ENCODE measurements at places on chromosomes 3 and 15.
A peak's percentile ranks its signal among the peaks of the same experiment; 100 is the strongest.

DNA sequence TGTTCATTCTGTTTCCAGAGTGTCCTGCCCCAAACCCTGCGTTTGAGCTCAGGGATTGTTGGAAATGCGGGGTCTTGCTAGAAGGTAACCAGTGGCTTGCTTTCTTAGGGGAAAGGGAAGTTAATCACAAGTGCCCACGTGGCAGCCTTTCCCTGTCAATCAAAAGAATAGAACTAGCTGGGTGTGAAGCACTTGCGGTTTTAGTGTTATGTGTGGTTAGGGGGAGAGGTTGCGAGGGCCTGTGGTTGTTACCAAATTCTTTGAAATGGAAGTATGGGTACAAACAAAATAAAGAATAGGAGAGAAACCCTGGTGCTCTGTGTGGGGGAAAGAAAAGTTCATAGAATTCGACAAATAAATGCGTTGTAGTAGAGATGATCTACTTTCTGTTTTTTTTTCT is 67.6 kb downstream of the FNDC3B start:
- DNase-seq: no peak

- DNase-seq: no peak
Observed at GRCh38 chr3:113910966-113911365, 36.8 kb upstream of the ZDHHC23 start.

GRCh38 chr3:69433121-69433968 is 47.5 kb upstream of the FRMD4B start:
- no peak for DNase-seq

- no peak for DNase-seq
Observed at GRCh38 chr15:40731034-40731433, 24.0 kb downstream of the RMDN3 start.

GRCh38 chr3:177179281-177180067 is 17.8 kb downstream of the TBL1XR1 start:
- DNase-seq: no peak

- DNase-seq: no peak
Observed at GRCh38 chr3:178263236-178263916, 272.9 kb upstream of the KCNMB2 start.

- no peak for DNase-seq
Observed at GRCh38 chr3:35659768-35660167, 20.4 kb downstream of the ARPP21 start.

- DNase-seq: no peak
Observed at GRCh38 chr3:197454014-197454413, 101.8 kb downstream of the BDH1 start.

GRCh38 chr3:50166620-50167019 is 11.5 kb downstream of the SEMA3F start:
- no peak for DNase-seq

DNA sequence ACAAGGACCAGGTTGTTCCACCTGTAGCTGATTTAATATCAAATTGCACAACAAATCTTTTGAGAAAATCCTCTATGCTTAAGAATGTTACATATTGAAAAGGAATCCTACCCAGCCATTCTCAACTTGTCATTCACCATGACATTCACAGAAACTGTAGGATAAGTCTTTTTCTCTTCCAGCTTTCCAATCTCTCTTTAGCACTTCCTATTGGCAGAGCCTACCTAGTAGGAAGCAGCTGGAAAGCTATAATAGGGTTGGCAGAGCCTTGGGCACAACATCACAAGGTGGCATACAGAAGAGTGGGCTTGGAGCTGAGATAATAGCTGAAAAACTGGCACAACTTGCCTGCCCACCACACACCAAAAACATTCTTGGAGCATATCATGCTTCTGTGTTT is 67.3 kb upstream of the NUDT16 start:
- DNase-seq: no peak

GRCh38 chr3:67418426-67419217 is 235.8 kb downstream of the SUCLG2 start:
- no peak for DNase-seq

- no peak for DNase-seq
Observed at GRCh38 chr15:79918278-79918677, 21.5 kb upstream of the MTHFS start.

- DNase-seq: no peak
Observed at GRCh38 chr3:189513281-189514117, 117.7 kb upstream of the TP63 start.

GRCh38 chr15:74376825-74377581 is 9.6 kb upstream of the CYP11A1 start:
- no peak for DNase-seq

DNA sequence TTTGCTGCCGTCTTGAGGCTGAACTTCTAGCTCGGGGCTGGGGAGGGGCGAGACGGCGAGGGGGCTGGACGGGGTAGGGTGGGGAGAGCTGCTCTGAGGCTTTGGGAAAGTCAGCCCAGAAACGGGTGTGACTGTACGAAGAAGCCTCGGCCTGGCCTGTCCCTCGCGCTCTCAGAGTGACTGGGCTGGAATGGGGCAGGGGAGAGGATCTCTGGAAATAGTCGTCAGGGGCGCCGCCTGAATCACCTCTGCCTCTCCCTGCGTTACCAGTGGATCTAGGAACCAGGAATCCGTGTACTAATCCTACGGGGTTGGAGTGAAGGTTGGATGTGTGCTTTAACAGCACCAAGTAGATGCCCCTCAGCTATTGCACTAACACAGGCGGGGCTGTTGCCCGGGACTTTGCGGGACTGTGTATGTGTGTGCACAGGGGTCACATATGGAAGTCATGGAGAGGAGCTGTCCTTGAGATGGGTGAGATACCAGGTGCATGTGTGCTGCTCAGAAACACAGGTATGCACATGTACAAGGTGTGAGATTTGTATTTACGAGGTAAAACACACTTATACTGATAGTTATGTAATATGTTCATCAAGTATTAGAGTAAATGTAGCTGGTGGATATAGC is 591 bp downstream of the FOXL2NB start:
- no peak for DNase-seq

- peak; percentile 74 for DNase-seq
Observed at GRCh38 chr15:64216730-64217428, 54.1 kb upstream of the PPIB start.

- no peak for DNase-seq
Observed at GRCh38 chr15:58985443-58985842, 2.0 kb upstream of the RNF111 start.

DNA sequence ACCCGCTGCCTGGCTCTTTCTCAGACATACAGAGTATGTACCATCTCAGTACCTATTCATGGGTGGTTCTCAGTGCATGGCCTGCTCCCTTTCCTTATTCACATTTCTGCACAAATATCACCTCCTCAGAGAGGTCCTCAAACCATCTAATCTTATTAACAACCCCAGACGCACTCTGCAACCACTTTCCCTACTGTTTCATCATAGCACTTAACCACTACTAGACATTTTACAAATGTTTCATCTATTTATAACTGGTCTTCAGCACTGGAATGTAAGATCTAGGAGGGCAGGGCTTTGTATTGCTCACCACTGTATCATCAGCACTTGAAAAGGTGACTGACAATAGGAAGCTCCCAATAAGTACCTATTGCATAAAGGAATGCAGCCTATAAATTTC is 45.1 kb downstream of the TNIK start:
- DNase-seq: no peak

- no peak for DNase-seq
Observed at GRCh38 chr15:65724464-65725215, 67.5 kb downstream of the DENND4A start.

GRCh38 chr15:38414357-38414756 is 39.6 kb upstream of the FAM98B start:
- no peak for DNase-seq

DNA sequence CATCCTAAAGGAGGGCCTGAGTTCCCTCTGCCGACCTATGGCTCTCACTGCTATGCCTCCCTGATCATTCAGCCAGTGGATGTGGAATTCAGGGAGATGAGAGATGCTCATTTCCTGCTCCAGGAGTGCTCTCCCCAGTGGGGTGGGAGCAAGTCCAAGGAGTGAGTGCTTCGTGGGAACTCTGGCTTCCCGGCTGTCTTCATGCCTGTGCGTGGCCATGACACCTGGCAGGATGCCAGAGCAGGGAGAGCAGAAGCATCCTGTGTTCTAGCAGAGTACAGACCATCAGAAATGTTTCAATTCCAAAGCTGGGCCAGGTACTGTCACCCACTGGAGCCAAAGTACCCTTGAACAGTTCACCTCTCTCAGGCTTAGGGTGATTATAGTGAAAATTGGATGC is 45.1 kb downstream of the APH1B start:
- DNase-seq: peak; percentile 19

DNA sequence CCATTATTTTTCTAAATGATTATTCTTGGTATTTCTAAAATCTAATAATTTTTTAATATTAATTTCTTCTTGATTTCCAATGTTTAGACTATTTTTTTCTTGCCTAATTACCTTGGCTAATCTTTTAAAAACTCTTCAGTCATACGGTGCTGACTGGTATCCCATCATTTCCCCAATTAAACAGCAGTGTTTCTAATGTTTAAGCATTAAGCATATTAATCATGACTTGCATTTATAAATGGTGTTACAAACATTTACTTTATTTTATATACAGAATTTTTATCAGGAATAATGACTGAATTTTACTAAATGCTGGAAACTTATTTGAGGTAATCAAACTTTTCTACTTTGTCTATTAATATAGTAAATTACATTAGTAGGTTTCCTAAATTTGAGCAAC is 199.3 kb downstream of the ADAMTSL3 start:
- no peak for DNase-seq

GRCh38 chr15:74137537-74137894 is 7.1 kb downstream of the ISLR2 start:
- no peak for DNase-seq

DNA sequence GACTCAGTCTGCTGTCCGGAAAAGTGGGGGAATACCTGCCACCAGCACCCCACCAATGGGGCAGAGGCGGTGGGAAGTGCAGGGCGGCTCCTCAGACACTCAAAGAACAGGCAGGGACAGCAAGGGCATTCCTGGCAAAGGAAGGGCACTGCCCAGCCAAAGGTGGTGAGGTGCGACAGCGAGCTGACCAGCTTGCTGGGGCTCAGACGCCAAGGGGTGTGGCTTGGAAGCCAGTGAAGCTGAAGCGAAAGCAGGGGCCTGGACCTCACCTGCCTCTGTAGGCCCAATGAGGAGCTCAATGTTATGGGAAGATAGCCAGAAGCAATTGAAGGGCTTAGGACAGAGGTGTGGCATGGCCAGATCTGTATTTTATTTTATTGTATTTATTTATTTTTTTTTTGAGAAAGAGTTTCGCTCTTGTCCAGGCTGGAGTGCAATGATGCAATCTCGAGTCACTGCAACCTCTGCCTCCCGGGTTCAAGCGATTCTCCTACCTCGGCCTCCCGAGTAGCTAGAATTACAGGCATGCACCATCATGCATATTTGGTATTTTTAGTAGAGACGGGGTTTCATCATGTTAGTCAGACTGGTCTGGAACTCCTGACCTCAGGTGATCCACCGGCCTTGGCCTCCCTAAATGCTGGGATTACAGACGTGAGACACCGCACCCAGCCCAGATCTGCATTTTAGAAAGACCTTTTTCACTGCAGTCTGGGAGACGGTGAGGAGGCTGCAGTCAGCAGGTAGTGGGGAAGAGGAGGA is 4.4 kb upstream of the LMAN1L start:
- DNase-seq: no peak

DNA sequence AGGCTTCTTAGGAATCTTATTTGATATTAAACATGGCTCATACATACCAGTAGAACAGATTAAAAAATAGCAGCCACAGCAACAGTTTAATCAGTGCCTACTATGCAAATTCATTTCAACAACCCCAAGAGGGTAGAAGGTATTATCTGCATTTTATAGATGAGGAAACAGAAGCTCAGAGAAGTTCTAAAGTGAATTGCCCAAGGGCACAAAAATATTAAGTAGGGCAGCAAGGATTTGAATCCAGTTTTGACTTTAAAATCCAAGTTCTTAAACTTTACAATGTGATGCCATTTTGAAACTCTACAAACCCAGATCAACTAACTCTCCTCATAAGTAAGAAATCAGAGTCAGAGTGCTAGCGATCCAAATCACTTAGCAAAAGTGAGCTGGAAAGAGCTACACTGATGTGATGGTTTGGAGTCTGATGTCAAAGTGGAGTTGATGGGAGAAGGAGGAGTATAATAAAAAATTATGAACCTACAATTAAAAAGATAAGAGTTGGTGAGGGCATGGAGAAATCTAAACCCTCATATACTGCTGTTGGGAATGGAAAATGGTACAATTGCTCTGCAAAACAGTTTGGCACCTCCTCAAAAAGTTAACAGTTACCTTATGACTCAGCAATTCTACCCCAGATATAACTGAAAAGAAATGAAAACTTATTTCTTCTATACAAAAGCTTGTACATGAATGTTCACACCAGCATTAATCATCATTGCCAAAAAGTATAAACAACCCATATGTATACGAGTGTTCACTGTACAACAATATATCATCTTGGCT is 51.0 kb upstream of the PLXND1 start:
- peak; percentile 42 for DNase-seq

DNA sequence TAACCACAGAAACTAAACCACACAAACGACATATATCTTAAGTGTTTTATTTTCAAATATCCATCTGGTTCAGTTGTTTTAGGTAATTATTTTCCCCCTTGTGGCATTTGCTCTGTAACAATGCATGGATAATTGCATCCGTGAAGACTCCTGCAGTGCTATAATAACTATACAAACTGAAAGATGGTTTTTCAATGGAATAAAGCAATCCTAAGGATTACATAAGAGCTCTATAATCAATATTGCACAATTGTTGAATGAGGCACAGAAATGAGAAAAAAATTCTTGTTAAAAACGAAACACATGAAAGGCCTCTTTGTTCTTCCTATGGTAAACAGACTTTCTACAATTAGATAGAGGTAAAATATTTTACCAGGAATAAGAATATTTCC is 446.0 kb upstream of the EPHA3 start:
- DNase-seq: no peak

GRCh38 chr3:89740881-89741177 is 633.4 kb downstream of the EPHA3 start:
- no peak for DNase-seq

- DNase-seq: no peak
Observed at GRCh38 chr3:164641071-164641470, 437.2 kb downstream of the SI start.

DNA sequence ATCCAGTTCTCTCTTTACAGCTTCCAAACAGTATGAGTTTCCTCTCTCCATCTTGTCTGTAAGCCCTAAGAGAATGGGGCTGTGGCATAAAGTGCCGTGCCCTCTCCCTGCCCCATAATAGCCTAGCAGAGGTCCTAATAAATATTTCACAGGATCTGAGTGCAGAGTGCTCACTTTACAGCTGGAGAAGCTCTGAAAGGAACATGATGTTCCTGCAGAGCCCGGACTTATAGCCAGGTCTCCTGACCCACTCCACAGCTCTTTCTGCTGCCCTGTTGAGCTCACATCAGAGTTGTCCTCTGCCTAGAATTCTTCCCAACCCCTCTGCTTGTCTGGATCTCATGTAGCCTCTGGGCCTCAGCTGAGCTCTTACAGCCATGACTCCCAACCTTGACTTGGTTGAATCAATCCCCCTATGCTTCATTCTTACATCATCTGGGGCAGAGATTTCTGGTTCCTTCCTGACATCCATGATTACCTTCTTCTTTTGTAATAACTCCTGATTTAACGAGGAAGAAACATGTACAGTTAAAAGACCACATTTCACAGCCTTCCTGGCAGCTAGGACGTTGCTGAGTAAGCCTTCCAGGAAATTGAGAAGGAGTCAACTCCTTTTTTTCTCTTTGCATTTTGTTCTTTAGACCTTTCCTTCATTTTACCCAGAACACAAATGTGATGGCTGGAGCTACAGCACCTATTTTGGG is 135.3 kb downstream of the RPLP1 start:
- DNase-seq: no peak
